ENCODE measurements at places on chromosomes 11 and 22.

DNA sequence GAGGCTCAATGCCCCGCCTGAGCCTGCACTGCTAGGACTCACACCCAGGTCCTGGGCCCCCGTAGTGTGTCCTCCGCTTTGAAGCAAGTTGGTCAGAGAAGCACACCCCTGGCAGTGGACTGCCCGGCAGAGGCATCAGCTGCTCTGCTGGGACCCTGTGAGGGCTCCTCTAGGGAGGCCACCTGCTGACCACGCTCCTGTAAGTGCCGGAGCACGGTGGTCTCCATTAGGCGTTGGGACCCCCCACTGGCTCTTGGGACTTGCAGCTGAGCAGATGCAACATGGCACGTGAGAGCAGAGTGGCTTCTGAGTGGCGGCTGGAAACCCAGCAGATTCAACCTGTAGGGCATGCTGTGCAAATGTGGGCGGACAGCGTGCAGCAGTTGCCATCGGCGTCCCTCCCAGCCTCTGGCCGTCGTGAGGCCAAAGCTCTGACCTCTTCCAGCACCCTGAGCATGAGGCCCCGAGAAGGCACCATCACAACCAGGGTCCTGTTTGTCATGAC is 16.9 kb downstream of the MRGPRG start:
- DNase-seq, result no peak

GRCh38 chr11:120128392-120129119 is 9.4 kb downstream of the TRIM29 start:
- DNase-seq, result no peak

GRCh38 chr11:10192036-10192435 is 102.0 kb downstream of the SBF2 start:
- no peak for DNase-seq

- no peak for DNase-seq
Observed at GRCh38 chr11:2320568-2321310, 18.9 kb downstream of the TSPAN32 start.

GRCh38 chr22:30880181-30880601 is 88.4 kb downstream of the MORC2 start:
- no peak for DNase-seq

GRCh38 chr11:21421711-21422329 is 752.4 kb downstream of the NELL1 start:
- DNase-seq, result no peak

DNA sequence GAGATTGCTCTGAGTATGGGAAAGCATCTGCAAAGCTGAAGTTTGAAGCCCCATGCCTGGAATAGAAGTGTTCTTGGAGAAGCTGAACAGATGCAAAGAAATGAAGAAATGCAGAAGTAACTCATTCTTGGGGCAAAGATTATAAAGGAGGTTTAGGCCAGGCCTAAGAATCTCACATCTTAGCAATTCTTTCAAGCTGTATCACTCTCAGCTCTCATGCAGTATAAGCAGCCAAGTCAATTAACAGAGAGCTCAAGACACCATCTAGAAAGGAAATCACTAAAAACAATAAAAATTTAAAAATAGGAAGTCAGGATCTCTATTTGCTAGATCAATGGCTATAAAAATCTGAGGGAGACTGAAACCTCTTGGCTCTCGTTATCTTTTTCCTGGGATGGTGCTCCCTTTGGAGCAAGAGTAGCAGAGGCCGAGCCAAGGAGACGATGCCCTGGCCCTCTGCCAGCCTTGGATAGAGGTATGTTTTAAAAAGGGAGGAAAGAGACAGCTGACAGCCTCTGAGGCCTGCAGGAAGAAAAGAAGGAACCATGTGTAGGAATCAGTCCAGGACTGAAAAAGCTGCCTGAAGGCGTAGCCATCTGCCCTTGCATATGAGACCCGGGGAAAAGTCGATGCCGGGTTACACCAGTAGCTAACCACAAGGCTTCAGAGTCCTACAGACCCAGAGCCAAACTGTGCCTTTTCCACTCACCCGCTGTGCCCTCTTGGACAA is 229.8 kb downstream of the BLID start:
- no peak for DNase-seq

GRCh38 chr11:84890676-84891075 is 736.5 kb downstream of the DLG2 start:
- no peak for DNase-seq

- no peak for DNase-seq
Observed at GRCh38 chr11:17719028-17719937, at the start of gene MYOD1. Gene MYOD1, plus strand, starts transcription at chr11:17719571. Its CDS starts 212 bp downstream, at chr11:17719783.

DNA sequence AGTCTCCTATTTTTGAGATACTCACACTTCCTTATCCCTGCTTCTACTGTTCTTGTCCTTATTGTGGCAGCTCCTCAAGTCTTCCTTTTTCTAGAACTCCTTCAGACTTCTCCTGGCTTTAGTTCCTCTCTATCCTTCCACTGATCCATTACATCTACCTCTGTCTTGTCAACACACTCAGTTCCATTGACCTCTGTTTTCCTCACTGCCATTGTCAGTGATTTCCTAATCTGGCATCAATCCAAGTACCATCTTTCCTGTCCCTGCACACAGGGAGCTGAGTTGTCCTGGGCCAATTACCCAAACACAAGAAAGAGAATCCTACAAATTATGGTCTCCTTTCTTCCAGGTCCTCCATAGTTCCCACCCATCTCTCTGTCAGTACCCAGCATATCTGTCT is 27.9 kb upstream of the RIC3 start:
- no peak for DNase-seq

- DNase-seq, result no peak
Observed at GRCh38 chr22:37400719-37401118, 26.6 kb downstream of the ELFN2 start.

GRCh38 chr22:49897015-49897684 is 21.1 kb downstream of the ALG12 start:
- no peak for DNase-seq

GRCh38 chr11:86736291-86737143 is 63.8 kb upstream of the PRSS23 start:
- no peak for DNase-seq

DNA sequence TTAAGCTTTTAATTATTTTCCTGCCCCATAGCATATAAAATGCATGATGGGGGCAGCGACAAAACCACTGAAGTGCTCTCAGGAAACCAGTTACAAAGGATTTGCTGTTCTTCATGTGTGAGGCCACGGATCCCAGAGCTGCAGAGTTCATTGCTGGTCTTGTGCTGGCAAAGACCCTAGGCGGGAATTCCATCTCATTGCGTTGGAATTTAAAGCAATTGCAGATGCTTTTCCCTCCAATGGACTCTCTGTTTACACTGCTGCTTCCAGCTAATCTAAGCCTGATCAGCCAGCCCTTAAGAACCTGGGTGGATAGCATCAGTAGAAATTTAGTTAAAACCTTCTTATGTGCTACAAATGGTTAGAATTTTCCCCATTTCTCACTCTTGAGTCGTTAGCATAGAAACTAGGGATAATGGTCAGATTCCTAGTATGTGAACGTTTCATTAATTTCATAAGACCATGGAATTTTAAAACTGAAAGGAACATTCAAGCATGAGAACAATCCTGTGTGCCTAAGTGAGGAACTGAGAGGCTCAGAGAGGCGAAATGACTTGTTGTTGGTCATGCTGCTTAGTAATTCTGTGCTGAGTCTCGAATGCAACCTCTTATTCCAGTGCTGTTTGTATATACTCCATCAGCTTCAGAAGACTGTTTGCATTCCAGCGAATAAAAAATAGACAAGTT is 36.1 kb upstream of the ADSL start:
- DNase-seq, result no peak

GRCh38 chr11:13907678-13908077 is 54.8 kb upstream of the SPON1 start:
- DNase-seq, result no peak

DNA sequence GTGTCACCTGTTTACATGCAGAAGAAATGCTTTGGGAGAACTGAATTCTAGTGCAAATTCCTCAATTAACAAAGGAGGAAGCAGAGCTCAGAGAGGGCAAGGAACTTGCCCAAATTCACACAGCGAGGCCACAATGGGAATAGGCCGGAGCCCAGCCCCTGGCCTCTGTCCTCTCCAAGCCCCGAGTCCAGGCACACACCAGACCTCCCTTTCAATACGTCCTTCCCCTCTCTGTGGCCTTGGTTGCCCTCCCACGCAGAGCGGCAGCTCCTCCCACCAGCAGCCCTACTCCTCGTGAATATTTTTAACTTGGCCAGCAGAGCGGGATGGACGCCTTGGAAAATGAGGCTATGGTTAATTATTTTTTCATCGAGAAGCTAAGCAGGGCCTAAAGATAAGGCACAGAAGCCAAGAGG is 1.6 kb upstream of the CARD10 start:
- no peak for DNase-seq

DNA sequence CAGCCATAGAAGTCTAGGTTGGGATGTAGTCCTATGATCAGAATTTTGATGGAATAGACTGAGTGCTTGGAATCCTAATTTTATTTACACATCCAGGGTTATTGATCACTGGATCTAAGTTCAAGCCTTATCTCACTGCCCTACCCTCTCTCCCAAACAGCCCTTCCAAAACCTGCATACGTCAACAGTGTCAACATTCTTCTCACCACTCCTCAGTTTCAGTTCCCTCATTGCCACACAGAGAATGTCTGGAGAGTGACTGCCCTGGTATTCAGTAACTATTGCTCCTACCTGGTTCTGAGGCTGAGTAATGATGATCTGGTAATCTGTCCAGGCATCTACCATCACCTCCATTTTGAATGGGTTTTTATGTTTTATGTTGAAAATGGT is 60.0 kb downstream of the GLYATL1 start:
- no peak for DNase-seq

- DNase-seq, result no peak
Observed at GRCh38 chr11:117428856-117429229, 101.2 kb downstream of the CEP164 start.

DNA sequence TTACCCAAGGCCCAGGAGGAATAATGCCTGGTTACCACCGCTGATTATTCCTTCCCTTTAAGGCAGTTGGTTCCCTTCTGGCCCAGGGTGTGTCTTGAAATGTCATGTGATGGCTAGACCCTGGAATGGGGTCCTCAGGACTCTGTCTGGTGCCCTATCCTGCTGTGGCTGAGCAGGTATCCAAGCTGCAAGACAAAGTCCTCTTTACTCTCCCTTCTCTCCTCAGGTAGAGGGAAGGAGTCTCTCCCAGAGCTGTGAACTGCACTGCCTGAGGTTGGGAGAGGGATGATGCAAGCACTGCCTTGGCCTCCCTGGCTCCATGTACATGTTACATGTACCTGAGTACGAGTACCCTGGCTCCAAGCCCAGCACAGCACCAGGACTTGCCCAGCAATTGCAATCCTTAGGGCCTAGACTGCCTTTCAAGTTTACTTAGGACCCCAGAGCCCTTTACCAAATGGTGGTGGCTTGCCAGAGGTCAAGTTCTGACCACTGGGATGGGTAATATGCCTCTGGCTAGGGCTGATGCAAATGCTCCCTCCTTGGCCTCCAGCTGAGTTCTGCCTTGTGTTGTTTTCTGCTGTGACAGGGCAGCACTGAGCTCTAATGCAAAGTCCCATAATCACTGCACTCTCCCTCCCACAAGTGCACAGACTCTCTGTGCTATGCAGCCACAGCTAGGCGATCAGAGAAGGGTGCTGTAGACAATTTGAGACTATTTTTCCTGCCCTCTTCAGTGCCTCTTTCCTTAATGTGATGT is 20.7 kb upstream of the AQP11 start:
- DNase-seq, result no peak

- peak; percentile 91 for DNase-seq
Observed at GRCh38 chr11:82867495-82868082, 32.6 kb downstream of the PRCP start.

DNA sequence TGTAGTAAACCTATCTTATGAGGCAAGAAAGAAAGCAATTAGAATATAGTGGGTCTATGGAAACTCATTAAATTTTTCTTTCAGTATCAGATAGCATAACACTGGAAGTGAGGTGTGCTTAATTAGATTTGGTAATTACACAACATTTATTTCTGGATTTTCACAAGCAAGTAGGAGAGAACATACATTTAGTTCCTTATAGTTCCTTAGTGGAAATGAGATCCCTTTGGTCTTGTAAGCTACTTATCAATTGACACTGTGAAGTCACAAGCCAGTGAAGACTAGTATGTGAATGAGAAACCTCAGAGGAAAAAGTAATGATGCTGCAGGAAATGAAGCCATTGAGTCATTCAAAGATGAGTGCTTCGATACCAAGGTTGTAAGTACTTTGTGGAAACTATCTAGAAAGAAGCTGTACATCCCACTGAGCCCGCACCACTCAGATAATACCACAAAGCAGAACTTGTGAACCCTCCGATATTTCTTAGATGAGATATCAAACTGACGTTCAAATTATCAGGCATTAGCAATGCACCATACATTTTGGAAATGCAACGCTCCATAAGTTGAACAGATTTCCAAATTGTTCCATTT is 53.5 kb downstream of the ENTHD1 start:
- peak; percentile 63 for DNase-seq

DNA sequence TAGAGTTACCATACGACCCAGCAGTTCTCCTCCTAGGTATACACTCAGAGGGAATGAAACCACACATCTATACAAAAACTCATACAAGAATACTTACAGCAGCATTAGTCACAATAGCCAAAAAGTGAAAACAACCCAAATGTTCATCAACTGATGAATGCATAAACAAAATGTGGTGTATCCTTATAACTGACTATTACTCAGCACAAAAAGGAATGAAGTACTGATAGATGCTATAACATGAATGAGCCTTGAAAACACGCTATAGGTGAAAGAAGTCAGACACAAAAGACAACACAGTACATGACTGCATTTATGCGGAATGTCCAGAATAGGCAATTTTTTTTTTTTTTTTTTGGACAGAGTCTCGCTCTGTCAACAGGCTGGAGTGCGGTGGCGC is 23.1 kb downstream of the NCAPD3 start:
- DNase-seq, result no peak

GRCh38 chr11:94120946-94121345 is 7.7 kb upstream of the PANX1 start:
- no peak for DNase-seq

GRCh38 chr11:96798445-96798844 is 408.6 kb downstream of the JRKL start:
- DNase-seq, result no peak

DNA sequence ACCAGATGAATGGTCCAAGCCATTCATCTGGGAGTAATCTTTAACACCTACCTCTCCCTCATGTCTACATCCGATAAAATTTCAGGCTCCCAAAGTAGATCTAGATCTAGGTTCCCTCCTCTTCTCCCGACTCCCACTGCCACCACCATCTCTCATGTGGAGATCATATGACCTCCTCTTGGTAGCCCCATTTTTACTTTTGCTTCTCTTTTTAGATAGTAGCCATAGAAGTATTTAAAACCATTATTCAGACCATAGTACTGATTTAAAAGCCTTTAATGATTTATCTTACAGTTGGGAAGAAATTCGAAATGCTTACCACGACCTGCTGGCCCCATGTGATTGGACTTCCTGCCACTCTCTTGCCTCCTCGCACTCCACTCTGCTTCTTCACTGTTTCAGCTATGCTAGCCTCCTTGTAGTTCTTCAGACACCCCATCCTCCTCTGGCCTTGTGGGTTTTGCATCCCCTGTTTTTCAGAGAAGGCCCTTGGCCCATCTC is 98.5 kb downstream of the RASSF10 start:
- no peak for DNase-seq

- DNase-seq, result no peak
Observed at GRCh38 chr22:26516503-26516902, 4.2 kb upstream of the TFIP11 start.
